ENCODE measurements at places on chromosomes 4 and X. TPM values are rescaled to one million over a fixed set of nuclear protein-coding genes. Genes with fewer than 3 reads are reported as not detected.

RHOXF1 gene
- total RNA-seq: 0.52 TPM

PABPC1L2A gene
- total RNA-seq: not detected

GAGE12H gene
- total RNA-seq: not detected

LDB2 gene
- total RNA-seq: 0.12 TPM

BMP3 gene
- total RNA-seq: not detected

PPBP gene
- total RNA-seq: not detected

GABRG1 gene
- total RNA-seq: not detected

MAGEA4 gene
- total RNA-seq: not detected

SPACA5 gene
- total RNA-seq: not detected

TCP11X2 gene
- total RNA-seq: not detected

ZNF630 gene
- total RNA-seq: not detected

RHOXF2 gene
- total RNA-seq: 0.12 TPM

CYBB gene
- total RNA-seq: 0.59 TPM

GRCh38 chr4:41015016-41015675 lies 199.2 kb downstream of the APBB2 start:
- no peaks in the 10 kb centered on the region for H3K27me3 ChIP-seq
- H3K27ac ChIP-seq: no peak overlapping the region
- no peak for DNase-seq
- no peaks in the 10 kb centered on the region for H3K4me1 ChIP-seq
- no peak overlapping the region for H3K4me3 ChIP-seq

- H3K27ac ChIP-seq: no peak overlapping the region
- H3K36me3 ChIP-seq: no peaks in the 10 kb centered on the region
- H3K27me3 ChIP-seq: no peaks in the 10 kb centered on the region
- H3K4me1 ChIP-seq: no peaks in the 10 kb centered on the region
- no peak overlapping the region for H3K4me3 ChIP-seq
- DNase-seq: no peak
Observed at GRCh38 chr4:27056281-27056680, 195.6 kb downstream of the STIM2 start.

- no peaks in the 10 kb centered on the region for H3K36me3 ChIP-seq
- no peak for DNase-seq
Observed at GRCh38 chrX:101362757-101363156, 14.2 kb upstream of the TIMM8A start.

DNA sequence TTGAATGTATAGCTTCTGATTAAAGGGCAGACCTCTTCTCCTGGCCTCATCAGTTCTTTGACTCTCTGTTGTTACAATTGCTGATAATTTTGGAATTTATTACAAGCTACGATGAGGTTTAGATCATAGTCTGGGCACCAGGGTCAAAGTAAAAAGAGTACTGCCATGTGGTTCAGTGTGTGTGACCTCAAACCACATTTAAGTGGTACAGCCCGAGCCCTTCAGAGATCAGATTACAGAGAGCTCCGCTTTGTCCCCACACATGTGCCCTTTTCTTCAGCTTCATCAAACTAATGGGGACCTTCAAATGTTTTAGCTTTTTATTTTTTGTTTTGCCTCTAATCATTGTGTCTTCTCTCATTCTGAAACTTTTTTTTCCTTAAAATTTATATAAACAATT lies 37.1 kb downstream of the SPANXN2 start:
- H3K36me3 ChIP-seq: no peaks in the 10 kb centered on the region
- no peaks in the 10 kb centered on the region for H3K27me3 ChIP-seq
- H3K4me3 ChIP-seq: no peak overlapping the region

- H3K27me3 ChIP-seq: no peaks in the 10 kb centered on the region
- H3K27ac ChIP-seq: peak overlapping the region; percentile 80
- DNase-seq: no peak
- peak overlapping the region; percentile 75 for H3K4me3 ChIP-seq
Observed at GRCh38 chrX:132216806-132217202, 2.4 kb downstream of the RAP2C start.

GRCh38 chr4:95444812-95445211 lies 104.0 kb downstream of the UNC5C start:
- no peaks in the 10 kb centered on the region for H3K4me1 ChIP-seq
- no peak overlapping the region for H3K27ac ChIP-seq
- no peaks in the 10 kb centered on the region for H3K27me3 ChIP-seq

DNA sequence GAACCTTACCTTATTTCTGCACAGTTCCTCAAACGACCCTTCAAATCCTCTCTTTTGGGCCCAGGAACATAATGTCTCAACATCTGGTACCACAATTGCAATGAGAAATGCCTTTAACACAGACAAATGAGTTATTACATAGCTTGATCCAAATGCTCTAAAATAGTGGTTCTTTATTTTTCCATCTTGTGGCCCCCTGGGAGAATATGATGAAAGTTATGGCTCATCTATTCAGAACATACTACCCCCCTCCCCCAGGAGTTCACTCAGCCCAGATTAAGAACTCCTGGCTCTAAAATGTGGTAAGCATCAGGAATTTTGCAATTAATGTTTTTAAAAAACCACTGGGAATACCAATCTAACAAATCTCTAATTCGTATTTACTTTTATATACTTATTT lies 23.9 kb upstream of the CENPU start:
- no peaks in the 10 kb centered on the region for H3K4me1 ChIP-seq
- no peak overlapping the region for H3K27ac ChIP-seq

- no peak overlapping the region for H3K27ac ChIP-seq
- no peak overlapping the region for H3K4me3 ChIP-seq
- no peaks in the 10 kb centered on the region for H3K36me3 ChIP-seq
- DNase-seq: no peak
- H3K27me3 ChIP-seq: no peaks in the 10 kb centered on the region
- H3K4me1 ChIP-seq: no peaks in the 10 kb centered on the region
Observed at GRCh38 chr4:182018691-182019090, 224.5 kb upstream of the TENM3 start.

- no peaks in the 10 kb centered on the region for H3K36me3 ChIP-seq
- no peaks in the 10 kb centered on the region for H3K4me1 ChIP-seq
- H3K27ac ChIP-seq: no peak overlapping the region
- no peak overlapping the region for H3K4me3 ChIP-seq
- DNase-seq: no peak
Observed at GRCh38 chr4:44791831-44792230, 65.5 kb upstream of the GNPDA2 start.

- no peaks in the 10 kb centered on the region for H3K27me3 ChIP-seq
- no peak overlapping the region for H3K27ac ChIP-seq
- no peaks in the 10 kb centered on the region for H3K4me1 ChIP-seq
- DNase-seq: no peak
- no peaks in the 10 kb centered on the region for H3K36me3 ChIP-seq
Observed at GRCh38 chrX:139538907-139539790, 8.6 kb downstream of the F9 start.

- H3K27ac ChIP-seq: peak overlapping the region; percentile 68
- DNase-seq: no peak
- peak overlapping the region; percentile 63 for H3K4me3 ChIP-seq
- H3K27me3 ChIP-seq: no peaks in the 10 kb centered on the region
Observed at GRCh38 chrX:30888526-30889146, 418 bp downstream of the TAB3 start.

DNA sequence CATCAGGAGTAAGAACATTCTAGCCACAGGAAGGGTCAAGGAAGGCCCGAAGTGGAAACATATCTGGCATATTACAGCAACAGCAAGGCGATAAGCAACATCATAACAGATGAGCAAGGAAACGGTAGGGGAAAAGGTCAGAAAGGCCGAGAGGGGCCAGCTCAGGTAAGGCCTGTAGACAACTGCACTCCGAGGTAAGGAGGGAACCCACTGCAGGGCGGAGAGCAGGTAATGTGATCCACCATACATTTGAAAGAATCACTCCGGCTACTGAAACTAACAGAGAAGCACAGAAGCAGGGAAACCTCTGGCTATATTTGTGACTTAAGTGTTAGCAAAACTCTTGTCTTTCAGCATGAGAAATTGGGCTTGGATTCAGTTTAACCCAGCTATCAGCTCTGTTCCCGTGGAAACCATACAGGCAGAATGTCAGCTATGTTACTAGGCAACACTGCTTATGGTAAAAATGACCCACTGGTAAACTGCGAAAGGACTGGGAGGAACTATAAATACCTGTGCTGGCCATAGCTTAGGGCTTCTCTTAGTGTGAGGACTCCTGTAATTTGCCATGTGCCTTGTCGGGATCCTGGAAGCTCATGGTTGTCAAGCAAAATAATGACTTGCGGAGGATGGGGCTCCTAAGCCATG lies 31.0 kb downstream of the FRYL start:
- H3K27me3 ChIP-seq: no peaks in the 10 kb centered on the region
- no peaks in the 10 kb centered on the region for H3K36me3 ChIP-seq
- H3K4me1 ChIP-seq: no peaks in the 10 kb centered on the region
- H3K27ac ChIP-seq: no peak overlapping the region
- no peak for DNase-seq

GRCh38 chrX:124211312-124211942 lies 121.0 kb upstream of the TEX13D start:
- no peak overlapping the region for H3K27ac ChIP-seq
- H3K36me3 ChIP-seq: no peaks in the 10 kb centered on the region
- peak; percentile 8 for DNase-seq
- no peak overlapping the region for H3K4me3 ChIP-seq
- no peaks in the 10 kb centered on the region for H3K27me3 ChIP-seq
- H3K4me1 ChIP-seq: no peaks in the 10 kb centered on the region

- H3K4me3 ChIP-seq: no peak overlapping the region
- H3K36me3 ChIP-seq: no peaks in the 10 kb centered on the region
- peaks cover 100% of the 10 kb centered on the region for H3K4me1 ChIP-seq
- H3K27me3 ChIP-seq: no peaks in the 10 kb centered on the region
Observed at GRCh38 chr4:78560296-78560963, 8.9 kb downstream of the ANXA3 start.

DNA sequence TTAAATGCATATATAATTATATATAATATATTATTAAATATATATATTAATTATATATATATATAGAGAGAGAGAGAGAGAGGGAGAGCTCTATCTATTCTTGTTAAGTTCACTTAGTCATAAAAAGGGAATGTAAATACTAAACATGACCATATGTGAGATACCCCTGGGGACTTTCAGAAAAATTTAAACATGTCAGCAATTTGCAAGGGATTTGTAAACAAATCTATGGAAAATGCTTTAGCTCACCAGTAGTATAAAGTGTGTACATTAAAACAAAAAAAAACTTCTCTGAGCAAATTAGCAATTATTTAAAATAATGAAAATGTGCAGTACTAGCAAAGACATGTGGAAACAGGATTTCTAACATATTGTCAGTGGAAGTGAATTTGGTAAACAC lies 1755.5 kb downstream of the PCDH19 start:
- no peaks in the 10 kb centered on the region for H3K36me3 ChIP-seq
- H3K4me3 ChIP-seq: no peak overlapping the region
- no peaks in the 10 kb centered on the region for H3K4me1 ChIP-seq
- no peaks in the 10 kb centered on the region for H3K27me3 ChIP-seq
- DNase-seq: no peak

All from HCT116 (cell line).